HFFc6 (cell line): ENCODE measurements at places on chromosomes 11 and 22.

GRCh38 chr22:47130883-47131631 is 368.6 kb downstream of the TBC1D22A start:
- no peak for DNase-seq

- DNase-seq = no peak
Observed at GRCh38 chr11:8168485-8169257, at the start of gene RIC3. RIC3 (minus strand) TSS chr11:8169025; CDS start chr11:8168989, 36 bp downstream.

DNA sequence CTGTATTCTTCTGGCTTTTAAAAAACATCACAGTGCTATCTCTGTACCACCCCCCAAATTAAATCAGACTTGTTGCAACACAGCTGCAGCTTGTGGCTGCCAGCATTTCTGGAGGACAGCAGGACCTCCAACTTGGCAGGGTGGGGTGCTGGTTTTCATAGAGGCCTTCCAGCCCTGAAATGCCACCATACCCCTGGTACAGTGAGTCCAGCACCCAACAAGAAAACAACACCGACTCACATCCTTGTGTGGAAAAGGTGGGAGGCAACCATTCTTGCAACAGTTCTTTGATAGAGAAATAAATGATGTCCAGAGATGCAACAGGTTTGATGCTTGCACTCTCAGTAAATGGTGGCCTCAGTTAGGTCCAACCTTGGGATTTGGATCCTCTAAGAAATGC is 96.0 kb downstream of the ABTB2 start:
- DNase-seq = no peak

GRCh38 chr22:38315823-38316363 is 1.3 kb downstream of the CSNK1E start:
- DNase-seq = no peak

GRCh38 chr22:27801616-27802345 is at the start of gene MN1:
MN1 (minus strand) TSS chr22:27801756; CDS start chr22:27800543, 1,213 bp downstream.
- DNase-seq = no peak

DNA sequence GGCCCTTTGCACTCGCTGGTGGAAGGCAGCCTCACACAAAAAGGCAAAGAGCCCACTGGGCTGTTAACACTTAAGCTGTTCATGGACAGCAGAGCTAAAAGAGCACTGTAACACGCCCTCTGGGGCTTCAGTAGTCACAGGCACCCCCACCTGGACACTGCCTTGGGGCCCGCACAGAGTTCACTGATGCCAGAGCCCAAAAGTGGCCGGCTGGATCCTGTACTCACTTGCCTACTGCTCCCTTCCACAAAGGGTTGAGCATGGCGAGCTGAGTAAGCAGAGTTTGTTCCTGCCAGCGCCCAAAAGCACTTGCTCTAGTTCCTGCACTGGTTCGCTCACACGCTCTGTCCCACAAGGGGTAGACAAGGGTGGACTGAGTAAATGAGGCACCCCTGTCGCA is 78.8 kb downstream of the RELT start:
- DNase-seq = no peak

DNA sequence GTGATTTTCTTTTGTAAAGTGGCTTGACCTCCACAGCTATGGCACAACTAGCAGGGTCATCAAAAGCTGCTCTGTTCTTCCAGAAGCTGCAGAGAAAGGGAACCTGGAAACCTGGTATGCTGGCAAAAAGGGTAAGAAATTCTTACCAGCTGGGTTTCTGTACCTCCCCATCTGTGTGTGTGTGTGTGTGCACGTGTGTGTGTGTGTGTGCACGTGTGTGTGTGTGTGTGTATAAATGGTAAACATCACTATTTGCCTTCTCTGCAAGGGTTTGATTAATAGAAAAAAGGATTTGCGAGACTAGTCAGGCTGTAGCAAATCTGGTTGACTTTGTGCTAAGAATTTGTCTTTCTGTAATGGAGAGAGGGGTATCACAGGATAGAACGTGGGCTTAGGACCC is 4.7 kb upstream of the MRPL17 start:
- no peak for DNase-seq

- DNase-seq = no peak
Observed at GRCh38 chr11:30553521-30554110, 32.5 kb downstream of the MPPED2 start.

GRCh38 chr11:21806947-21807346 is 385.9 kb upstream of the ANO5 start:
- DNase-seq = no peak

GRCh38 chr11:613369-613968 is 2.3 kb downstream of the IRF7 start:
- DNase-seq = no peak

- no peak for DNase-seq
Observed at GRCh38 chr22:38675833-38676232, 5.9 kb upstream of the TOMM22 start.

GRCh38 chr11:111474432-111474831 is 37.8 kb downstream of the BTG4 start:
- DNase-seq = no peak

DNA sequence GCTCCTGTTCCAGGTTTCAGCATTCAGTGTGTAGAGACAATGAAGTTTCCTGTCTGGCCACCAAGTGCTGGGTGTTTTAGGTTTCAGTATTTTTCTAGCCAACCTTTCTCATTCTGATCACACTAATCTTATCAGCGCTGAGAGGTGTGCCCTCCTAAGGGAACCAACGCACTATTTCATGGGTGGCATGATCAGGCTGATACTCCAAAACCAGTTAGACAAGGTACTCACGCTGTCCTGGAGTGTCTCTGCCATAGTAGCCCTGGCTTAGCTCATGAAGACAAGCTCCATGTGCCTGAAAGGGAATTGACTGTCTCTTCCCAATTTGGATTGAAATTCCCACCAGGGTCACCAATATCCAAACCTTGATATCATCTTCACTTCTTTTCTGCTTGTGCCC is 8.0 kb upstream of the RAB38 start:
- DNase-seq = no peak

- DNase-seq = peak; percentile 92
Observed at GRCh38 chr11:111944651-111945051, 7.5 kb downstream of the DIXDC1 start.

DNA sequence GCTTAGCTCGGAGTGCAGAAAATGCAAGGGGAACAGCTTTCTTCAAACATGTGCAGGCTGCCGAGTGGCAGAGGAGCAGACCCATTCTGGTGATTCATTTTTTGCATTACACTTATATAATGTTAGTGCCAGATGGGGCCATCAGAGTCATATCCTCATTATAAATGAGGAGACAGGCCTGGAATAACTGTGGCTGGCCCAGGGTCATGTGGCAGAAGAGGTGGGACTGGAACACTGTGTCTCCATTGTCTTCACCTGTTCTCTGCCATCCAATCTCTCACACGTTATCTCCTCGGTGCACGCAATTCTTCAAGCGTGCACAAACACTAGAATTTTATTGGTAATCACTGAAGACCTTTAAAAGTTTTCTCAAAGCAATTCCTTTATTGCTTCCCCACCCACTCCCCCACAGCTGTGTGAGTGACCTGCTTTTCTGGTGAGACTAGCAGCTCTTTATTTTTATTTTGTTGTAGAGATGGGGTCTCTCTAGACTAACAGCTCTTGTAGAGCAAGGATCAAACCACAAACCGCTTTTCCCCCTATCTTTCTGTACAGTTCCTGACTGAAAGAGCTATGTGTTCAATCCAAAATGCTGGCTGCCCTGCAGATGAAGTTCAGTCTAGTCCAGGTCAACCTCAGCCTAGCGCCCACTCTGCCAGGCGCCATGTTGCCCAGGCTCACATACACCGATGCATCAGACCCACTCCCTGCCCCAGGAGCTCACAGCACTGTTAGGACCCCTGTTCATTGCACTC is 75.3 kb downstream of the ST3GAL4 start:
- no peak for DNase-seq

DNA sequence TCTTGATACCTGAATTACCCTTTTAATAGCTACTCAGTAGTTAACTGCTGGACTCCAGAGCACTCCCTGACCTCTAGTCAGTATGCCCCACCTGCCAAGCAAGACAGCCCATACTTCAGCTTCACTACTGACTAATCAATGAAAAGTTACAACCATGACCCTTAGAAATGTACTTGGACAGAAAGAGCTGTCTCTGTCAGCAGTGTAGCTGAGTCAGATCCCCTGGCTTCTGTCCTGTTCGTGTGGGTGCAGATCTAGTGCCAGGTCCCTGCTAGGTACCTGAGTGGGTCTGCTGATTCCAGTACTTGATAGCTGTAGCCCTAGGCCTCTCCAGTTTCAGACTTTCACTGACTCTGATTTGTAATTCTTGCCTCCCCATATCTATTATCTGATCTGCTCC is 265.8 kb upstream of the POU2AF2 start:
- DNase-seq = no peak

DNA sequence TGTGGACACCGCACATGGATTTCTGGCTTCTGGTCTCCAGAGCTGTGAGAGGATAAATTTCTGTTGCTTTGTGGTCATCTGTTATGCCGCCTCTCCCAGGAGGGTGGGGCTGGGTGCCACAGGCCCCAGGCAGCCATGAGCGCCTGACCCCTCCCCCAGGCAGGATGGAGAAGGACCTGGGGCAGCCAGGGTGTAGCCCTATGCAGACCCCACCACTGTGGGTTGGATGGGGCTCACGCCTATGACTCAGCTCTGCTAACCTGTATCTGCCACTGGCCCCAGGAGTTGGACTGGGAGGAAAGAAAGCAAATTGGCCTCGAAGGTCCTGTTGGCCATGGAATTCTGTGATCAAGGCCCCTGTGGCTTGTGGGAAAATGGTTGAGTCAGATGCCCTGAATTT is 1351.1 kb downstream of the BRD1 start:
- DNase-seq = no peak

GRCh38 chr11:2164081-2164480 is 3.1 kb upstream of the INS start:
- DNase-seq = no peak

GRCh38 chr11:46277622-46278386 is at the start of gene CREB3L1:
CREB3L1 (plus strand) TSS chr11:46277662; CDS start chr11:46278112, 450 bp downstream.
- no peak for DNase-seq

DNA sequence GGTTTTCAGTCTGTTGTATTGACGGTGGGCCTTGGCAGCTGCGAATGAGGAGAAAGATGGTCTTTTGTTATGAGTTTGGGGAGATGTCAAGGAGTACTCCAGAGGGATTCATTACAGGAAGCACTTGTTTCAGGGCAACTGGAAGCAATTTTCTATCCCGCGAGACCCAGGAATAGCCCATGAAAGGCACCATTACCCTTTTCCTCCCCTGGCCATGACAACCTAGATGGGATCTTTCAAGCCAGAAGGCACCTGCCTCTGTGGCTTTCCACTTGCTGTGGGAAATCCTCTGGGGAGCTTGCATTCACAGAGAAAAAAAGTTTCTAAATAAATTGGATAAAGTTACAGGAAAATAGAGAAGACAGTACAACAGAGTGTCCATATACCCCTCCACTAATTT is 2.7 kb downstream of the ZNF215 start:
- DNase-seq = no peak

DNA sequence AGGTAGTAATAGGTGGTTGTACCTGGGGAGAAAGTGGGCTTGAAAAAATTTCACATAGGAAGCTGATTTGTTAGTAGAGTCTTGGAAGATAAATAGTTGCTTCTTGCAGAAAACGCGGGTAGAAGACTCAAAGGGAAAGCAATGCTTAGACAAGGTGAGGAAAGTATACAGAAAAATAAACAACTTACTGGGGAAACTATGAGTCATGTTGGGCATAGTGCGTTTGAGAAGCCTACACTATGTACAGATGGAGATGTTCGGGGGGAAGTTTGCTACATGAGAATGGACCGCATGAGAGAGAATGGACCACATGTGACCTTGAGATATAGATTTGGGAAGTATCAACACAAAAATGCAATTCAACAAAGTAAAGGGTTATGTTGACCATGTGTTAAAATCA is 86.7 kb upstream of the DDI1 start:
- DNase-seq = no peak

- DNase-seq = no peak
Observed at GRCh38 chr11:13831696-13832095, 130.8 kb upstream of the SPON1 start.

DNA sequence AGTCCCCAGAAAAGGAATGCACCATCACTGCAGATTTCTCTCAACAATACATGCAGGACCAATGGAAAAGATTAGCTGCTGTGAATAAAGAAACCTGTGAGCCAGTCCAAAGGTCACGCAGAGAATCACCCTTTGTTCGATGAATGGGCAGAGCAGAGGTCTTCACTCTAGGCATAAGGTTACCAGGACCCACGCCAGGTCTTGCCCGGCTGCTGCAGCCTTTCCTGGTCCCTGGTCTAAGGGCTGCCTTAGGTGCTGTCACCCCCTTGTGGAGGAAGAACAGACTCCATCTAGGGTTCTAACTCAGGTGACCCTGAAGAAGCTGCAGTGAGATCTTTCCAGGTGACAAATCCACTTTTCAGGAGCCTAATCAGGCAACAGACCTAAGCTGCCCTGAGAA is 29.0 kb upstream of the NAP1L4 start:
- DNase-seq = peak; percentile 13

DNA sequence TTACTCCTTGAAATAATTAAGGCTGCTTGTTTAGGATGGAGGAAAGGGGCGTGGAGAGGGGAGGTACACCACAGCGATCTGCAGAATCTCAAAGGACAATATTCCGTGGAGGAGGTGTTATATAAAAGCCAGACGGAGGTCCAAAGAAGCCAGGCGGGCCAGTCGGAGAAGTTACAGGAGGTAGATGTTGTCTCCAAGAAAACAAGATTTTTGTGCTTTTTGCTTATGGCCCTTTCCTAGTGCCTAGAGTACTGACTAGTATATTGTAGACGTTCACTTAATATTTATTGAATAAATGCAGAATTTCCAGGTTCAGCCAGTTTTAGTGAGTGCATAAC is 761 bp downstream of the ZDHHC13 start:
- peak; percentile 25 for DNase-seq

- DNase-seq = peak; percentile 91
Observed at GRCh38 chr11:8768625-8769333, 86.2 kb downstream of the RPL27A start.

DNA sequence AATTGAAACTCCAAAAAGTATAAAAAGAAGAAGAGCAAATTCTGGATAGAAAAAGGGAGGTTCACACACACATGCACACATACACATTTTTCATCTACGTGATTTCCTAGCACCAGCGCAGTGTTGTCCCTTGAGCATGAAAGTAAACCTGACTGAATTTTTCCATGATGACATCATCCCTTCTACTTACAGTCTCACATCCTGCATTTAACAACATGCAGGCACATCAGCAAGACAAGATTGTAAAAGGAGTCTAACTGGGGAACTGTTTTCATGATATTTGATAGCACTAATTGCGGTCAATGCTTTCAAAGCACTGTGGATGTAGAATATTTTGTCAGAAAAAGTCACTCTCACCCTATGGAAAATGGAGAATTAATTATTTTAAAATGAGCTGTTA is 36.6 kb downstream of the GAS2 start:
- no peak for DNase-seq

GRCh38 chr11:99098751-99099150 is 78.0 kb downstream of the CNTN5 start:
- no peak for DNase-seq
